ENCODE measurements at places on chromosomes 13 and 19.

- DNase-seq: peak; percentile 84
Observed at GRCh38 chr19:47240996-47241918, 10.3 kb upstream of the BBC3 start.

GRCh38 chr19:10228920-10229319, 2.2 kb downstream of the S1PR2 start:
- peak; percentile 61 for DNase-seq

DNA sequence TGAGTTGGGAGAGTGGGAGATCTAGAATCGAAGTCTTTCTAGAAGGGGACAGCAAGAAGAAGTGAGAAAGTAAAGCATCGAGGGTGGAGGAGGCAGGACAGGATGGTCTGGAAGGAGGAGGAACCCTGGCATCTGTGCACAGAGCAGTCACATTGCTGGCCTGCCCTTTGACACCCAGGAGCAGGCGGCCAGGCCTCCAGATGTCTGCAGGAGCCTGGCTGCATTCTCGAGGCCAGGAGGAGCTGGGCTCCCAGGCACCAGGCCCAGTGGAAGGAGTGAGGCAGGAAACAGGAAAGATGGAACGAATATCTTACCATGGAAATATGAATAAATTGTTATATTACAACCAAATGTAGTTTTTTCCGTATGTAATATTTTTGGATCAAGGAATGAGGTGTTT, 27.7 kb upstream of the ARGLU1 start:
- no peak for DNase-seq

GRCh38 chr19:40281381-40282208, 3.5 kb downstream of the AKT2 start:
- no peak for DNase-seq

GRCh38 chr13:27374126-27374613, 50.2 kb upstream of the GTF3A start:
- no peak for DNase-seq

GRCh38 chr13:100098445-100099116, 9.7 kb downstream of the PCCA start:
- DNase-seq: no peak

GRCh38 chr13:113832205-113832604, 31.7 kb downstream of the GAS6 start:
- DNase-seq: no peak

DNA sequence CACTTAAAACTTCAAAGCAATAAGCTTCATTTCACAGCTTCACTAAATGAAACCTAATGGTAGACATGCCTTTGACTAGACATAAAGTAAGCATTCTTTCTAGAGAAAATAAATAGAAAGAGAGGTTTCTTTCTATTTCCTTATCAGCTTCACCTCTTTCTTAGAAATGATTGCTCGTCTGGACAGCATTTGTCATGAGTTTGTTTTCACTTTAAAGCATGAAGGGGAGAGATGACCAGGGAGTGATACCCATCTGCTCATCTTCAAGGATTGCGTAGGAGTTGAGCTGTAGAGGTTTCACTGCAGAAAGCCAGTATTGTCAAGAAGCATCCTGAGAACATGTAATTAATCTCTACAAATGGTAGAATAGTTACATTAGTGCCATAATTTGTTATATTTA, 61.3 kb downstream of the COL4A2 start:
- DNase-seq: no peak

GRCh38 chr19:1311543-1312091, 25.9 kb downstream of the EFNA2 start:
- DNase-seq: no peak

DNA sequence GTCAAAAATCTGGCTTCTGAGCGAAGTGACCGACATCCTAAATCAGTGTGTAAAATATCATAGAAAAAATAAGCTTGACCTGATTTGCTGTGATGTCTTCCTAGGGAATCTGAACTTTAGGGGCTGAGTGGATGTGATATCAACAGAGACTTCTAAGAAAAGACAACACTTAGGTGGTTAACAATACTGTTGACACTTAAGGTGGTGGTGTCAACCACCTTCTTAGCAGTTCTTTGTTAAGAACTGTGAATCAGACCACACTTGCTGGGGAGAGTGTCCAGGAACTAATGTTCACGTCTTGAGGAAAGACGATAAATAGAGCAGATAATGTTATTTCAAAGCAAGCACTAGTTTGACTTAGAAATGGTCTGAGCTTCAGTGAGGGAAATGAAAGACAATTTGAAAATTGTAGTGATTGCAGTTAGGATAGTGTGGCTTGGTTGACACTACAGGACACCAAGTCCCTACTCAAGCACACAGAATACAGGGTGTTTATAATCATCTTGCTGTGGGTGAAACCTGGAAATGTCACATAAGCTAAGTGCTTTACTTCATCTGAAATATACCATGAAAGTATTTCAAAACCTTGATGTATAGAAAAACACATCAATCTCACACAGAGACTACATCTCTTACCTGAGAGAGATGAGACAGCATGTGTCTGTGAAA, 1936.5 kb downstream of the PCDH9 start:
- DNase-seq: no peak
